Activated CD4-positive, alpha-beta memory T cell treated with anti-CD3 and anti-CD28 coated beads, Interleukin-2, amount 10 ng/mL, durations not matched to agents 7 days and 5 days (primary cell): ENCODE measurements at places on chromosomes 4 and X.

GRCh38 chr4:16027114-16027513, 56.7 kb downstream of the PROM1 start:
- no peak overlapping the region for H3K27ac ChIP-seq
- no peaks in the 10 kb centered on the region for H3K36me3 ChIP-seq
- no peak overlapping the region for H3K4me3 ChIP-seq
- peaks cover 3% of the 10 kb centered on the region for H3K4me1 ChIP-seq

GRCh38 chrX:71177327-71177726, 32.7 kb downstream of the NLGN3 start:
- H3K27me3 ChIP-seq, result no peaks in the 10 kb centered on the region
- H3K4me3 ChIP-seq, result no peak overlapping the region
- no peak overlapping the region for H3K27ac ChIP-seq
- H3K36me3 ChIP-seq, result peaks cover 46% of the 10 kb centered on the region
- DNase-seq, result no peak
- H3K4me1 ChIP-seq, result peaks cover 17% of the 10 kb centered on the region

DNA sequence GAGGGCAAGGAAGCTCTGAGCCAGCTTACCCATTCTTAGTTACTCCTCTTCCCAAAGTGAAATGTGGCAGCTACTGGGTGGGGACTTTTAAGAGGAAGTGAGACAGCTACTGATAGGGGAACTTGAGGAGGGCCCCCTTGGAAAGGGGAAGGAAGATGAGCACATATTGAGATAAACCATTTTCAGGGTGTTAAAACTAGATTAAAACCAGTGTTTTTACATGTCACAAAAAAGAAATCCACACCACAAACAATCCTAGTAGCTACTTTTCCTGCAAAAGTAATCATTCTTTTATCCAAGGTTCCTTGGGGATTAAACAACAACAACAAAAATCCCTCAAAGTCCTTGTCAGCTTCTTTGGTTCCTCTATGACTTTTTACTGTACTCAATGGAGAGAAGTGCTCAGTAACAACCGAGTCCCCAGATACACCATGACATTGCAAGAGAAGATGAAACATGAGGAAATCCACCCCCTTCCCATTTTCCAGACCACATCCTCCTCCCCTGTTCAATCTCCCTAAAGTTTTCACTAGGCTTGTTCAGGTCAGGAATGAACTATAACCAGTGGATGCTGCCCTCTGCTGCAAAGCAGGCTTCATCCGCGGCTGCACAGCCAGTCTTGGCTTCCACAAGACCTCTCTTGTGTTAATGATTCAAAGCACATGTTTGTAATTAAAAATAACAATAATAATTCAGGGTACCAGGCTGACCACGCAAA, 113.5 kb upstream of the TMEM164 start:
- H3K4me3 ChIP-seq, result no peak overlapping the region
- H3K27me3 ChIP-seq, result peaks cover 5% of the 10 kb centered on the region
- no peak for DNase-seq
- no peaks in the 10 kb centered on the region for H3K4me1 ChIP-seq
- H3K36me3 ChIP-seq, result no peaks in the 10 kb centered on the region
- H3K27ac ChIP-seq, result no peak overlapping the region

GRCh38 chrX:129653971-129654651, 645 bp downstream of the APLN start:
- peak overlapping the region; percentile 52 for H3K4me3 ChIP-seq
- H3K4me1 ChIP-seq, result peaks cover 11% of the 10 kb centered on the region
- H3K27me3 ChIP-seq, result peaks cover 24% of the 10 kb centered on the region
- DNase-seq, result no peak
- no peak overlapping the region for H3K27ac ChIP-seq

GRCh38 chr4:2837904-2838496, 5.6 kb upstream of the ADD1 start:
- peaks cover 75% of the 10 kb centered on the region for H3K4me1 ChIP-seq
- peaks cover 47% of the 10 kb centered on the region for H3K36me3 ChIP-seq
- H3K27ac ChIP-seq, result peak overlapping the region; percentile 93
- H3K27me3 ChIP-seq, result no peaks in the 10 kb centered on the region
- peak overlapping the region; percentile 75 for H3K4me3 ChIP-seq
- peak; percentile 84 for DNase-seq

- no peak overlapping the region for H3K27ac ChIP-seq
- H3K4me1 ChIP-seq, result peaks cover 5% of the 10 kb centered on the region
- no peak overlapping the region for H3K4me3 ChIP-seq
- peaks cover 59% of the 10 kb centered on the region for H3K27me3 ChIP-seq
- H3K36me3 ChIP-seq, result no peaks in the 10 kb centered on the region
Observed at GRCh38 chr4:87843936-87844335, 11.2 kb downstream of the MEPE start.

GRCh38 chr4:5357870-5358269, 306.6 kb downstream of the STK32B start:
- no peaks in the 10 kb centered on the region for H3K4me1 ChIP-seq
- DNase-seq, result no peak
- no peaks in the 10 kb centered on the region for H3K36me3 ChIP-seq

GRCh38 chrX:150692831-150693724, at the start of gene MTMR1:
Gene MTMR1 (plus strand): TSS chrX:150693396. CDS start chrX:150693531, 135 bp downstream.
- peak within 1 kb of the TSS; percentile 100 for H3K27ac ChIP-seq
- H3K36me3 ChIP-seq, result peaks cover 28% of the 10 kb centered on the region
- peaks cover 72% of the 10 kb centered on the region for H3K4me1 ChIP-seq
- peak; percentile 57 for DNase-seq

DNA sequence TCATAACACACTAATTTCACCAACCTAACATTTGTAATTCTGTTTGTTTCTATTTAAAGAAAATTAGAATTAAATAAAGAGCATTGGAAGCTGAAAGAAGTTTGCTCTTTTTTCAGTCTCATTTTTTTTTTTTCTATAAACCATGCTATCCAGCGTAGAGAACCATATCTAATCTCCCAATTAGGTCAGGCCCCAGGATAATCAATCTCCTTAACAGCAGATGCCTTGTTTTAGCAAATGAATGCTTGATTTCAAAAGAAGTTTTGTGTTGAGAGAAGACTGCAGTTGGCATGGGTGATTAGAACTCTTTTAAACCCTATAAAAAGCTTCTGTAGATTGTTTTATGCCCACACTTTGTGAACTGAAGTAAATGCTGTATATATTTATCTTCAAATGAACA, 15.6 kb upstream of the MAD2L1 start:
- no peak for DNase-seq
- no peak overlapping the region for H3K4me3 ChIP-seq
- peaks cover 10% of the 10 kb centered on the region for H3K27me3 ChIP-seq
- H3K36me3 ChIP-seq, result no peaks in the 10 kb centered on the region
- no peaks in the 10 kb centered on the region for H3K4me1 ChIP-seq

GRCh38 chr4:123361195-123361861, 35.3 kb upstream of the SPRY1 start:
- no peaks in the 10 kb centered on the region for H3K36me3 ChIP-seq
- no peak overlapping the region for H3K27ac ChIP-seq
- no peak for DNase-seq
- H3K4me3 ChIP-seq, result no peak overlapping the region
- H3K27me3 ChIP-seq, result peaks cover 2% of the 10 kb centered on the region

DNA sequence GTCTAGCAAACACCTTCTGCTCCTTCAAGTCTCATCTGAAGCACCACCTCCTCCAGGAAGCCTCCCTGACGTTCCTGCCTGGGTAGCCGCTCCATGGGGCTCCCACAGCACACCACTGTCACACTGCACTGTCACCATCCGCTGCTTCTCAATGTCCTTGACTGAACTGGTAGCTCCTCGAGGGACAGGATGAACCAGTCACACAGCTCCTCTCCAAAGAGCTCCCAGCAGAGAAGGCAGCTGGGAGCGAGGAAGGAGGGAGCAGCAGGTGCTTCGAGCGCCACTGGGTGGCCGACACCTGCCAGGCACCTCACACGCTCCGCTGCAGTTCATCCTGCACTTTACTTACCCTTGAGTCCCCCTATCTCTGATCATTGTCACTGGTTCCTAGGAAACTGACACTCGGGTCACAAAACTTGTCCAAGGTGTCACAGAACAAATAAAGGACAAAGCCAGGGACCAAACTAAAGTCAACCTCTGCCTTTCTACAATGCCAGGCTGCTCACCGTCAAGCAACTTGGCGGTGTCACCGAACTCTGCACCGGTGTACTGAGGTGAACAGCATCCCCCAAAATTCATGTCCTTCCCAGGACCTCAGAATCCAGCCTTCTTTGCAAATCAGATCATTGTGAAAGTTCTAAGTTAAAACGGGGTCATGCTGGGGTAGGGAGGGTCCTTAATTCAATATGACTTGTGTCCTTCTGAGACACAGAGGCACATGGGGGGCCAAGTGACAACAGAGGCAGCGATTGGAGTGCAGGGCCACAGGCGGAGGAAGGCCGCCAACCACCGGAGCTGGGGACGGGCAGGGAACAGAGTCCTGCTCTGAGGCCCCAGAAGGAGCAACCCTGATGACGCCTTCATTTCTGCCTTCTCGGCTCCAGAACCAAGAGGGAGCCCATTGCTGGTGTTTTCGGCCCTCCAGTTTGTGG, 5.5 kb upstream of the S100P start:
- H3K27me3 ChIP-seq, result no peaks in the 10 kb centered on the region
- peaks cover 79% of the 10 kb centered on the region for H3K4me1 ChIP-seq
- H3K27ac ChIP-seq, result peak overlapping the region; percentile 97
- H3K36me3 ChIP-seq, result peaks cover 40% of the 10 kb centered on the region
